ENCODE measurements at places on chromosomes 2 and 18.

DNA sequence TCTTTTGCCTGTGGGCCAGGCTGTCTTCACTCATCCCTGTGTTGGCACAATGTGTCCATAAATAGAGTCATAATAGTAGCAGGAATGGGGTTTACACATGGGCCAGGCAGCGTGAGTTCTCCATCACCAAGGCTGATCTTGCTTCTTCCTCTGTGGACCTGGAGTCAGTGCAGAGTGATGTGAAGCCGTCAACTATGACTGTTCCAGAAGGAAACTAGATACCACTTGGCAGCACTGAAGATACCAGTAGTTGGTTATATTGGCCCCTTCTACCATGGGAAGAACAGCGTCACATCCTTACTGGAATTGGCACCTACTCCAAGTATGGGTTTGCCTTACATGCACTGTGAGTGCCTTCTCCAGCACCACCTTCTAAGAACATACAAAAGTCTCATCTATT lies 30.2 kb downstream of the COPS8 start:
- no peak for DNase-seq

- DNase-seq, result no peak
Observed at GRCh38 chr2:217065695-217066405, 206.0 kb upstream of the TNP1 start.

DNA sequence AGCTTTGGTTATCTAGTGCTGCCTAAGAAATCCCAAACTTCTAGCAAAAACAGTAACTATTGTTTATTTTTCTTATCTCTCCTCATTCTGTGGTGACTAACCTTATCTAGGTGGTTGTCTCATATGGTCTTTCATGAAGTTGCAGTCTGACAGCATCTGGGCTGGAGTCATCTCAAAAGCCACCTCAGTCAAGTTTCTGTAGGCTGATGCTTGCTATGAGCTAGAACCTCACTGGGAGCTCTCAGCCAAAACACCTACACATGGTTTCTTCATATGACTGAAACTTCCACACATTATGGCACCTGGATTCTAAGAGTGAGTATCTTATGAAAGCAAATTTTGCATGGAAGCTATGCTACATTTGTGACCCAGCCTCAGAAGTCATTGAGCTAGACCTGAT lies 596.4 kb upstream of the VRK2 start:
- no peak for DNase-seq

GRCh38 chr2:11863103-11863502 lies 116.7 kb downstream of the LPIN1 start:
- no peak for DNase-seq

DNA sequence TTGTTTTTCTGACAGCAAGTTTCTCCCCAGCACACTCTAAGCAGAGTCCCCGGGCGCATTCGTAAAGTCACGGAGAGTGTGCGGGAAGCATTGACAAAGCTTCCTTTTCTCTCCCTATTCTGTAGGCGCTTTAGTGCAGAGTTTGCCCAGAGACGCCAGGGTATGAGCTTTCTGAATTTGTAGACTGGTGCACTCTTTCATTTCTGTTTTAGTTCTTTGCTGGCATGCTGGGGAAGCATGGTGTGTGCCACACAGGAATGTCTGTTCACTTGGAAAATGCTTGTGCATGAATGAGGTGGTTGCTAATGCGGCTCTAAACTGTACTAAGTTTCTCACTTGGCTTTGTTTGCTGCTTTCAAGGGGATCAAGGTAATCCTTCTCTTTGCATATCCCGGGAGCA lies 102.6 kb downstream of the RTN4 start:
- no peak for DNase-seq

DNA sequence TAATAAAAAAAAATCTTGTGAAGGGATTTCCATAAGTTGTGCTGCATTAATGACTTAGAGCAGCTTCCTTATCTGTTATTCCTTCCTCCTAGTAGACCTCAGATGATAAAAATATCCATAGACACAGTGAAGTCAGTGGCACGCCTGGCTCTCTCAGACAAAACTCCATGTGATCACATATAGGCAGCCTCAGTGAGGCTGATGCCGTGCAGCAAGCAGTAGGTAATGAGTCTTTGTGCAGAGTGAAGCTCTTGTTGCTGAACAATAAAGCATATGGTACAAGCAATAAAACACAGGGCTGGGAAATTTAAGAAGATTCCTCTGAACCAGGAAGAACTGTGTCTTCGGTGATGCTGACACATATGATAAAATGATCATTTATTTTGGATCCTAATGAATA lies 102.7 kb downstream of the CSRNP3 start:
- no peak for DNase-seq

- no peak for DNase-seq
Observed at GRCh38 chr2:50343150-50343830, 688.6 kb downstream of the NRXN1 start.

DNA sequence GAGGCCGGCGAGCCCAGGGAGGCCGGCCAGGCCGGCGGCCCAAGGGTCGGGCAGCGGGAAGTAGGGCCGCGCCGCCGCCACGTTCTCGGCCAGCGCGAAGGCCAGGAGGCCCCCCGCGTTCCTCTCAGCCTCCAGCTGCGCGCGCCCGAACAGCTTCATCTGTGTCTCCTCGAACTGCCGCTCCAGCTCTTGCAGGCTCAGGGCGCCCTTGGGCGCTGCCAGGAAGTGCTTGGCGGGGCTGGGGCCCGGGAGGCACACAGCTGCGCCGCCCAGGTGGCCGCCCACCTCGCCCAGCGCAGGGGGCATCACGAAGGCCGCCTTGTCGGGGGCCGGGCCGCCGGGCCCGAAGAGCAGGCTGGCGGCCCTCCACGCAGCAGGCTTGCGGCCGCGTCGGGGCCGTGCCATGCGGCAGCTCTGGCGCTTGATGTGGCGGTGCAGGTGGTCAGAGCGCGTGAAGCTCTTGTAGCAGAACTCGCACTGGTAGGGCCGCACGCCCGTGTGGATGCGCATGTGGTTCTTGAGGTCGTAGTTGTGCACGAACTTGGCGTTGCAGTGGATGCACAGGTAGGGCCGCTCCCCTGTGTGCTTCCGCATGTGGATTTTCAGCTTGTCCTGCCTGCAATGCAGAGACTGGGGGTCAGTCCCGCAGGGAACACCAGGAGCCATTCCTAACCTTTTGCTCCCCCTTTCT lies 99.0 kb upstream of the SMAD2 start:
- no peak for DNase-seq

- no peak for DNase-seq
Observed at GRCh38 chr18:61209801-61210200, 123.4 kb upstream of the CDH20 start.

GRCh38 chr2:95274291-95275150 lies at the start of gene PROM2:
TSS of gene PROM2 (plus strand) at chr2:95274449. CDS start at chr2:95274586, 137 bp downstream.
- DNase-seq, result no peak

- peak; percentile 32 for DNase-seq
Observed at GRCh38 chr18:49510393-49511115, 23.5 kb upstream of the C18orf32 start.

DNA sequence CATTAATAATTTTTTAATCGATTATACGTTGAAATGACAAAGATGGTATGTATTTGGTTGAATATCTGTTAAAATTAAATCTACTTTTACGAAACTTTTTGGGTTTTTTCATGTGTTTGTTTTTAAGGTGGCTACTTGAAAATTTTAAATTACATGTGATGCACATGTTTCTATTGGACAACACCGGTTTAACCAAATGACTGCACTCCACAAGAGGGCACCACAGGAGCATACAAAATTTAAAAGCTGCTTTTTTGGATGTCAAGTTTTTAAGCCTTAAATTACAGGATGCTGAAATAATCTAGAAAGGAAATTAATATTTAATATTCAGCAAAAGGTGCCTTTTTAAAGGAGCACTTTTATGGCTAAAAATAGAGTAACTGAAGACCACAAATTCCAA lies 98.7 kb downstream of the ACVR1 start:
- DNase-seq, result peak; percentile 34

DNA sequence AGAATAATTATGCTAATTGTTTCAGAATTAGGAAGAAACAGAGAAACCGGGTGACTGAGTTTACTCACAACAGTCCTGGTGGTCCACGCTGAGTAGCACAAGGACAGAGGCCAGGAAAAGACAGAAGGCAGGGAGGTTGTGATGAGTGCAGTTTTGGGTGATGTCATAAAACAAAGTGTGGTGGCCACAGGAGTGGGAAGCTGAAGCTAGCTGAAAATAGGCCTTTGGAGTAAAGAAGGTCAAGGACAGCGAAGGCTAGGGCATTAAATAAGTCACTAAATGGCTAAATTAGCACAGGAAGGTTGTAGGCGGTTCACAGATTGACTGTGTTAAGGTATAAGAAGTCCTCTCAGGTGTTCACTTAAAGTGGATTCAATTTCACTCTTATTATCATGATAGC lies 120.9 kb upstream of the TTN start:
- no peak for DNase-seq

- no peak for DNase-seq
Observed at GRCh38 chr2:25201265-25201664, 32.9 kb upstream of the POMC start.

DNA sequence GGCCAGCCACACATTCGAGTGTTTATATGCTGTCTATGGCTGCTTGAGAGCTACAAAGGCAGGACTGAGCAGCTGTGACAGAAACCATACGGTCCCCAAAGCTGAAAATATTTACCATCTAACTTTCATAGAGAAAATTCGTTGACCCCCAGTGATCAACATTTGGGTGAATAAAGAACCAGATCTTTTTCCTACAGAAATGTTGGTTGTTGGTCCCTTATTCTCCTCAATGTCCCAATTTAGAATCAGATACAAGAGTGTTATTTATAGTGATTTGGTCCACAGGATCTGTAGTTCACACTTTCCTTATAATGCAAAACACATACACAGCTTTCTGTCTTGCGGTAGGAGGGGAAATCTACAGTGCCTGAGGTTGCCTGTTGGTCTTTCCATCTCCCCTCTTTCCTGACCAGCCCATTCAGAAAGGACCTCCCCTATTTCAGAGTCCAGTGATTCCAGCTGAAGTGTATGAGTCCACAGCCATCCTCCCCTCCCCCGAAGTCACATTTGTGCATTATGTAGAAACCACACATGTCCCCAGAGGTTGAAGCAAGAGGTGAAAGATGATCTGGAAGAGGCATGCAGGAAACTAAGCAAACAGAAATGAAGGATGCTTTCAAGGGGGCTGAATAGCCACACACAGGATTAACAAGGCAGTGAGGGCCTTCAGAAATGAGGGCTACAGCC lies 61.9 kb downstream of the SPRED2 start:
- DNase-seq, result no peak

Data from stimulated activated naive CD4-positive, alpha-beta T cell treated with Interleukin-2 at 50 U/mL for 16 hours (primary cell).